Omental fat pad (tissue), 4 donors: ENCODE measurements at places on chromosomes 11 and 22. TPM values are rescaled to one million over a fixed set of nuclear protein-coding genes. Genes with fewer than 3 reads are reported as not detected.

Gene BANF1
- total RNA-seq = 37.9 TPM

Gene UPK3A
- total RNA-seq = not detected

Gene VWCE
- total RNA-seq = 4.8 TPM

Gene MS4A15
- total RNA-seq = not detected

Gene FOLR3
- not detected for total RNA-seq

Gene SREBF2
- 26.3 TPM for total RNA-seq
